Activated CD4-positive, CD25-positive, alpha-beta regulatory T cell (primary cell): ENCODE measurements at places on chromosomes 16 and 17.

GRCh38 chr16:85026703-85027102 lies 892 bp upstream of the KIAA0513 start:
- DNase-seq = no peak

DNA sequence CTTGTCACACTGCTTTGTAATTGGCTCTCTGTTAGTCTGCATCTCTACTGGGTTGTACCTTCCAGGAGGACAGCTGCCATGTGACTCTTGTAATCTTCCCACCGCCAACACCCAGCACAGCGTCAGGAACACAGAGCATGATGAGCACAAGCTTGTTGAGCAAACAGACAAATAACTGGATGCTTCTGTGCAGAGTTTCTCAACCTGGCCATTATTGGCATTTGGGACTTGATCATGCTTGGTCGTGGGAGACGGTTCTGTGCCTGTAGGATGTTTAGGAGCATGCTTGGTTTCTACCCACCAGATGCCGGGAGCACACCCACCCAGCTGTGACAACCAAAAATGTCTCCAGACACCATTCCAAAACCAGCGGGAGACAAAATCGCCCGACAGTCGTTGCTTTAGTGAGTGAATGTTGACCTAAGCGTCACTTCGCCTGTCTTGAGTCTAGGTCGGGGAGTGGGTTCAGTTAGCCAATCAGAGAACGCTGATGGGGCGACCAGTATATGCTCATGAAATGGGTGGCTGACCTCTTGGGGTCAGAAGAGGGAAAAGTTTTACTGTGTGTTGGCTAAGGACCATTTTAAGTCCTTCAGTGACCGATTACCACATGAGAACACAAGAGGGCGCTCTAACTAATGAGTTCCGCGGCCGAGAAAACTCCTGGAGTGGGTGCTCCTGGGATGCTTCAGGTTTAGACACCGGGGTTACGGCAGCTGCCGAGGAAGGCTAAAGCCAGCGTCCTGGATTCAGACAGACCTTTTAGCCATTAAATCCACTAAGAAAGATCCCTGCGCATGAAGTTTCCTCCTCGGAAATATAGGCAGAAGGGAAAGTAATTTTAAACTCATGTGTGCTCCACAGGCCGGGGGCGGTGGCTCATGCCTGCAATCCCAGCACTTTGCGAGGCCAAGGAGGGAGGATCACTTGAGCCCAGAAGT lies 57.8 kb upstream of the TEX2 start:
- DNase-seq = peak; percentile 17

DNA sequence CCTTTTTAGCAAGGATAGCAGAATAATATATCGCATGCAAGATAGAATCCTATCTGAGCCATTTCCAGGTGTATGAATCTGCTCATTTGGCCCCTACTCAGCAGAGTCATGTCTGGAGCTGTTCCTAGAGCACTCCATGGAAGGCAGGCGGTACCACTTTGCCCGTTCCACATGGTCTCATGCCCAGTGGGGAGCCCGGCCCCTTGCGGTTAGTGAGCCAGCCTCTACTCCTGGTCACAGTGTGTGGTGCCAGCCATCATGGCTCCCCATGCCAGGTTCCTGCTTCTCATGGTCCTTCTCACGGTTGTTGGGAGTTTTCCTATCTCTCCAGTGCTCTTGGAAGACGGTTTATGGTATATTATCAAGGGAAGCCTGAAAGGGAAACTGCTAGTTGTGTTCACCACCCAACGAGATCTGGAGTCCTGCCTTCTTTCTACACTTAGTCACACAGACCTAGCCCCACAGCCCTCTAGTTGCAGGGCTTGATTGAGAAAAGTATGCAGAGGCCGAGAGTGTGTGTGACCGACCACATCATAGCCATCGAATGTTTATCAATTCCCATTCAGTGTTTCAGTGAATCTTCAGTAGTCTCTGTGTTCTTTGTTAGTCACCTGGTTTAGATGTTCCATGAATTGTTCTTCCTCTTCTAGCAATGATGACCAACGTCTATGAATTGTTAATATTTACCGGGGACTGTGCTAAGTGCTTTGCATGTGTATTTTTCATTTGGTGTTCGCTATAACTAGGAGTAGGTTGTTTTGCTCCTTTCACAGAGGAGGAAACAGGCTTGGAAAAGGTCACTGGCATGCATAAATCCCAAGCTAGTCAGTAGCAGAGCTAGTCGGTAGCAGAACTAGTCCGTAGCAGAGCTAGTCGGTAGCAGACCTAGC lies 9.6 kb downstream of the JPT2 start:
- no peak for DNase-seq

DNA sequence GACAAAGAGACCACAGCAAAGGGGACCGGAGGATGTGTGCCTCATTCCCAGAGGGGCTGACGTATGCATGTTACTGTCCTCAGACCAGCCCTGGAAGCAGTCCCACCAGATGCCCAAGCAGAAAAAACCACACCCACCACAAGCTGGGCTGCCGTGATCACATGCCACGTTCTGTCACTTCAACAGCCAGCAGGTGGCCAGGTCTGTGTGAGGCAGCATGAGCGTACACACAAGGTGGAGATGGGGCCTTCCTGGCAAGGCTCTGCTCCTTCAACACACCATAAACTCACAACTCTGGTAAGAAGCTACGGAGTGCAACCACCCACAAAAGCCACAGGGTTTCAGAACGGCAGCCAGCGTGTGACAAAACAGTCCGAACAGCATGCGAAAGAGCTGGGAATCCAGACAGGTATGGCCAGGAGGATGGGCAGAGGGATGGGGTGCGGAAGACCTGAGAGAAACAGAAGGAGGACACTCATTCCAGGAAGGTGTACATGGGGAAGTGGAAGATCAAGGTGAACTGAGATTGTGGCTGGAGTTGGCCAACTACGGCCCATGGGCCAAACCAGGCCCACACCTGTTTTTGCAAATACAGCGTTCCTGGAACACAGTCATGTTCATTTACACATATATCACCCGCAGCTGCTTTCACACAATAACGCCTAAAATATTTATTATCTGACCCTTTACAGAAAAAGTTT lies 27.9 kb downstream of the MBTPS1 start:
- DNase-seq = no peak

DNA sequence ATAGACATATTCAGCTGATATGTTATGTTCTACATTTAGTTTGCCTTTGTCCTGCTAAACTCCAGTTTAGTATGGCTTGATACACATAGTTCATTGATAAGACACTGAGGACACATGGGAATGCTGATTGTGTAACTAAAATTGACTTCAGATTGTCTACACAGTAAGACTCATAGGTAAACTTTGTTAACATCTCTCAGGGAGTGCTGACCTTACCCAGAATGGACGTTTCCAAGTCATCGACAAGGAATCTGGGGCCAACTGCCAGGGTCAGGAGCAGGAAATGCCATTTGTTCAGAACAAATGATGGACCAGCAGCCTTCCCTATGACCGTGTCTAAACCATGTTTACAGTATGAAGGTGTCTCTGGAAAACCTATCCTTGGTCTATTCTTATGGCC lies 58.7 kb downstream of the DYNLRB2 start:
- no peak for DNase-seq
